Activated T-helper 1 cell treated with anti-CD3 and anti-CD28 coated beads, Interleukin-2, amount 50 U/mL, for 16 hours (primary cell): ENCODE measurements at places on chromosomes 5 and 9.

GRCh38 chr9:110655754-110656641 is 12.6 kb upstream of the MUSK start:
- no peak for DNase-seq

GRCh38 chr9:86836797-86837196 is 110.5 kb downstream of the GAS1 start:
- DNase-seq = no peak

DNA sequence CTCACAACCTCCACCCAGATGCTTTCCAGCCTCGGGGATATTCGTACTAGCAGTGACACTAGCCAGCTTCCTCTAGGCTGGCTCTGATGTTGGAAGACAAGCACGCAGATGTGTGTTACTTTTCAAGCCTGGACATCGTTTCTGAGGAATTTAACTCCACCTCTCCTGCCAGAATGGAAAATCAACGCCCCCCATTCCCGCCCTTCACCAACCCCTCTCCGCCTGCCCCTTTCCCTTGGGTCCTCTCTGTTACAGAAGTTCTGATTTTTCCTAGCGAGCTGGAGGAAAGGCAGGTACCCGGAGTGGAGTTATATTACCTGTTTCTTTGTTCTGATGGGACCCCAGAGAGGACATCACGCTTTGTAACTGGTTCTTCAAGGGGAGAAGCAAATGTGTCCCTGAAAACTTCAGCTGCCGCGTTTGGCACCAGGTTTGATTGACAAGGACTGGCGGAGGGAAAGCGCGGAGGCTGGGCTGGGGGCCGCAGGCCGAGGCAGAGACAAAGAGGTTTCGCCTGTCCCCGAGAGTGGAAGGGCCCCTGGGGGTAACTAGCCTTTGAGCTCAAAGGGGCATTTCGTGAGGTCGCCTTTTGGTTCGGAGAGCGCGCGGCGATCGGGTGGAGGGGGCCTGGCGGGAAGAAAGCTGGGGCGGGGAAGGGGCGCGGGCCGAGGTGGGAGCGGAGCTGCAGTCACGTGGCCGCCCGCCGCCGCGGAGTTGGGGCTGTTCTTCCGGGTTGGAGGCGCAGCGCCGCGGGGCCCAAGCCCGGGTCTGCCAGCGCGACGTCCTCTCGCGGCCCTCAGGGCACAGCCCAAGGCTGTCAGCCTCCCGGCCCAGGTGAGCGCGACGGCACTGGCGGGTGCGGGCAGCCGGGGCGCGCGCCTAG is at the start of gene NNT:
TSS of gene NNT (plus strand) at position 720 of the 883 bp plus-strand sequence. CDS start 6,016 bp downstream, outside the sequence.
- DNase-seq = peak; percentile 70

DNA sequence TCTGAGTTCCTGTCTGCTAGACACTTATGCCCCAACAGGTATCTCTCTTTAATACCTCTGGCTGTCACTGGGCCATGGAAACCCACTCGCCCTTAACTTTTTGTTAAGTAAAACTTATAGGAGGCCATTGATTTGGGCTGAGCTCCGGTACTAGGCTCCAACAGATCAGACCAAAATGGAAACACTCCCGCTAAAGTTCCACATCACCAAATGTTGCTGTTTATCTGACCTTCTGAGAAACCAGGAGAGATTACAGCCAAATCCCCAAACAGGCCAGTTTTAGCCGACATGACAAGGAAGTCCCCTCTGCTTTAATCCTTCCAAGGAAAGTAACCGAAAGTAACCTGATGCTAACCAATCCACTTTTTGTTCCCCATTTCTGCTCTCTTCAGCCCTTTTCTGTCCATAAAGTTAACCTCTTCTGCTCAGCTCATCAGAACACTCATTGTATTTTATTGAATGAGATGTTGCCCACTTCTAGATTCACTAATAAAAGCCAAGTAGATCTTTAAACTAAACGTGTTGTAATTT is 115.2 kb upstream of the LHFPL2 start:
- no peak for DNase-seq

- DNase-seq = no peak
These were observed 293.8 kb downstream of the CWC27 start for GRCh38 chr5:65062469-65063083.

GRCh38 chr5:41286696-41287095 is 73.4 kb upstream of the C6 start:
- DNase-seq = no peak

- DNase-seq = no peak
These were observed 173.6 kb downstream of the DEPDC1B start for GRCh38 chr5:60526336-60526875.

DNA sequence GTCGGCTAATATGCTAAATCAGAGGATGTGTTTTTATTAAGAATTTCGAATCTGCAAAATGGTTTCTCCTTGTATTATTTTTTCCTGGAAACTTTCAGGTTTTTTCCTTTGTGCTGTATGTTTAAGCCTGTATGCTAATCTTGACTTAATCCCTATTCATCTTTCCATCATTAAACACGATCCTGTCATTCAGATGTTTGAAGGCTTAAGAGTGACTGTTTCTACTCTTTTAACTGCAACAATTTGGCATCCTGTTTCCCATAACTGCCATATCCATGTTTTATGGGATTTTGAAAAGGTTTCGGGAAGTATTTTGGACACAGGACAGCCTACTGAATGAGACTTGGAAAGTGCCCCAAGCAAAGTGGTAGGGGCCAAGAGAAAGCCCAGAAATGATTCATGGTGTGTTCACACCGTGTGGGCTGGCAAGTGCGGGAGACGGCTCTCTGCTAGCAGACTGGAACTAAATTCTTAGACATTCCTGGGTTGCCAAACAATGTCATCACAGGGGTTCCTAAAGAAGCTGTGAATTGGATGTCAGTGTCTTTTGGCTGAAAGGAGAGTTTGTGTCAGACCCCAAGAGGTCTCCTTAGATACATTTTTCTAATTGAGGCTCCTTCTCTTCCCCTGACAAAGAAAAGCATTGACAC is 125.4 kb upstream of the ADAMTS16 start:
- DNase-seq = no peak
